ENCODE measurements at places on chromosomes 1 and 21.
A peak's percentile ranks its signal among the peaks of the same experiment; 100 is the strongest.

DNA sequence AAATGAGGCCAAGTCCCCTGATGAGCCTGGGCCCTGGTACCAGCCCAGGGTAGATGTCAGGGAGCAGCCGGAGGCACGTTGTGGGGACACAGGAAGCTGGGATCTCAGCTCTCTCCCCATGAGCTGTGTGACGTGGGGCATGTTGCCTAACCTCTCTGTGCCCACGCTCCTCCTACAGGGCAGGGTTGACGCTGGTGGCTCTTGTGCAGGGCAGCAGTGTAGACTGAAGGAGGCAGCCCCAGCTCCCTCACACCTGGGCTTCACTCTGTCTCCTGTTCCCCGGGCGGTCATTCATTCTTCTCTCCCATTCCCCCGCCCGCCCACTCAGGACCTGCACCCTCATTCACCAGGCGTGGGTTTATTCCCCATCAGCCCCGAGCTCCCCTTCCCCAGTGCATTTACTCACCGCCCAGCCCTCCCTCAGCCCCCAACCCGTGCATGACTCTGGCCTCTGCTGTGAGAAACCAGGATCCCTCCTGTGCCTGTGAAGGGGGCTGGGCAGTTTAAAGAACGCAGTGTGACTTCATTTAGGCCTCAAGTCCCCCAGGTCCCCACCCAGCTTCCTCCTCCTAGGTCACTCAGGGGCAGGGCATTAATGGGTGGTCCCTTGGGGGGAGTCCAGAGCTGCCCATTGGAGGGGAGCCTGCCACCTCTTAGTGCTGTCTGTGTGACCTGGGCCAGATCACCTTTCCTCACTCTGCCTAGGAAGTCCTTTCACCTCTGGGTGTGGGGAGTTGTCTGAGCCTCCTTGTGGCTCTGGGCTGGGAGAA is 285.7 kb downstream of the PTPRU start:
- no peak for DNase-seq

DNA sequence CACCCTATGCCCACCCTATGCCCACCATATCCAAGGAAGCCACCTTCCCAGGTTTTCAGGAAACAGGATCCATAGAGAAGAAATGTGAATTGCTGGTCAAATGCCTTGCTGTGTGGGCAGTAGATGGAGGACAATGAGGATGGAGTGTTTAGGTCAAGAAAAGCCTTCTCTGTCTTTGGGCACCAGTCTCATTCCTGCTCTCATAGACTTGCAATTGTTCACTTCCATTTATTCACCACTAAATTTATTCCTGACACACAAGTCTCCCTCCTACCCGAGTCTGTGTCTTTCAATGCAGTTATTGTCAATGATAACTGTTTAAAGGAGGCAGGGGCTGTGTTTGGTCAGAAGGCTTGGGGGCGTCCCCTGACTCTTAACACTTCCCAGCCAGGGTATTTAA is 48.0 kb upstream of the ITPKB start:
- no peak for DNase-seq

- DNase-seq, result no peak
These were observed 14.2 kb upstream of the NIBAN1 start for GRCh38 chr1:184988506-184988905.

GRCh38 chr1:19372136-19372514 is 60.0 kb downstream of the SLC66A1 start:
- DNase-seq, result no peak

GRCh38 chr1:97010566-97011264 is 289.1 kb downstream of the PTBP2 start:
- no peak for DNase-seq

DNA sequence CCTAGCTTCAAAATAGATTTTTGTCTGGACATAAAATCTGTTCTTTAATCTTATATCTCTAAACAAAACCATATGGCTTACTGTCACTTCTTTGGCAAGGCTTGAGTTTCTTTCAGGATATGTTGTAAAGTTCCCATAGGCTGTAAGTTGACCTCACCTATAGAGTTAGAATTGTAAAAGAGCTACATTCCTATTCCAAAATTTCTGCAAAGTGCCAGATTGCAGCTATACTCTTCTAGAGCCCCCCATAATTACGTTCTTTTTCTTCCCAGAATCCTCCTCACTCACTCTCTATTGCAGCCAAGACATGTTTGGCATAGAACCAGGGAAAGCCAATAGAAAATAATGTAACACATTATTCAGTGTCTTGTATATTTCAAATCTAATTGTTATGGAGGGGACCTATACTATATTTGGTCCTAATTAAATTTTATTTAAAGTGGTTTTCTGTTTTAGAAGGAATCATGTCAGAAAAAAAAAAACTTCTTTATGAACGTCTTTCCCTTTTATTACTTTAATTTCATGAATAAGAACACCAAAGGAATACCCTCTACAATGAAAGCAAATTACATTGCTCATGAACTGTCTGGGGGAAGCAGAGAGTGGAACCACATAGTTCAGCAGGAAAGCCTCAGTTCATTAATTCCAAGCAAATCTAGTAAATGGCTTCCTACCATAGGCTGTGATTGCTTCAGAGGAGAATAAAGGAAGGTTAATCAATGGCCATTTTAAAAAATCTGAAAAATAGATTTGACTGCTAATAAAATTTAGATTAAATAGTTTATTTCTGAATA is 22.3 kb downstream of the CTTNBP2NL start:
- DNase-seq, result no peak

DNA sequence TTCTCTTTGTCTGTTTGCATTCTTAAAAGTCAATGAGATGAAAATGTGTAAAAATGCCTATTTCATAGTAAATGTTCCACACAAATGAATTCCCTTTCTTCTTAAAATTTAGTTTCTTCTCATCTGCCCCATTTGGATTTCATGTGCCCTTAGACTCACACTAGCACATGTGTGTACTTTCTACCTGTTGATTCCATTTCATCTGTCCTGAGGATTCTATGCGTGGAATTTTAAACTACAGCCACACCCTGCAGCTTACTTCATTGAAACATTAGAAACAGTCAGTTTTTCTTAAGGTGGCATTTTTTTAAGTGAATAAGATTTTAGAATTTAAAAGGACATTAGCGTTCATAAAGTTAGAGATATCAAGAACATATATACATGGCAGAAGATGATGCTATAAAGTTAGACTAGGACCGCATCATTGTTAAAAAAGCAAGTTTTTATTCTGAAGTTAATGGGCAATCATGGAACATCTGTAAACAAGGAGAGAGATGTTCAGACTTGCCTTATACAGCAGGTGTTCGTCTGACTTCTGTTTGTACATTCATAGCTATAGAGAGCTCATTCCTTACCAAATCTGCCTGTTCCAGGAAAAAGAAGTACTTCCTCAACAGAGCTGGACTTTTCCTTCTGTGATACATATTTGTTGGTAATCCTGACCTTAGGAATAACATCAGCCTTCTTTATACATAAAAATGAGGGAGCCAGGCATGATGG is 3.9 kb upstream of the TUT4 start:
- no peak for DNase-seq

DNA sequence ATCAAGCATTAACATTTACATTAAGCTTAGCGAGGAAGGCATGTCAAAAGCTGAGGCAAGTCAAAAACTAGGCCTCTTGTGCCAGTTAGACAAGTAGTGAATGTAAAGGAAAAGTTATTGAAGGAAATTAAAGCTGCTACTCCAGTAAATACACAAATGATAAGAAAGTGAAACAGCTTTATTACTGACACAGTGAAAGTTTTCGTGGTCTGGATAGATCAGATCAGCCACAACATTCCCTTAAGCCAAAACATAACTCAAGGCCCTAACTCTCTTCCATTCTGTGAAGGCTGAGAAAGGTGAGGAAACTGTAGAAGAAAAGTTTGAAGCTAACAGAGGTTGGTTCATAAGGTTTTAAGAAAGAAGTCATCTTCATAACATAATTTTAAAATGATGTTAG is 131.9 kb downstream of the VAV3 start:
- DNase-seq, result no peak

DNA sequence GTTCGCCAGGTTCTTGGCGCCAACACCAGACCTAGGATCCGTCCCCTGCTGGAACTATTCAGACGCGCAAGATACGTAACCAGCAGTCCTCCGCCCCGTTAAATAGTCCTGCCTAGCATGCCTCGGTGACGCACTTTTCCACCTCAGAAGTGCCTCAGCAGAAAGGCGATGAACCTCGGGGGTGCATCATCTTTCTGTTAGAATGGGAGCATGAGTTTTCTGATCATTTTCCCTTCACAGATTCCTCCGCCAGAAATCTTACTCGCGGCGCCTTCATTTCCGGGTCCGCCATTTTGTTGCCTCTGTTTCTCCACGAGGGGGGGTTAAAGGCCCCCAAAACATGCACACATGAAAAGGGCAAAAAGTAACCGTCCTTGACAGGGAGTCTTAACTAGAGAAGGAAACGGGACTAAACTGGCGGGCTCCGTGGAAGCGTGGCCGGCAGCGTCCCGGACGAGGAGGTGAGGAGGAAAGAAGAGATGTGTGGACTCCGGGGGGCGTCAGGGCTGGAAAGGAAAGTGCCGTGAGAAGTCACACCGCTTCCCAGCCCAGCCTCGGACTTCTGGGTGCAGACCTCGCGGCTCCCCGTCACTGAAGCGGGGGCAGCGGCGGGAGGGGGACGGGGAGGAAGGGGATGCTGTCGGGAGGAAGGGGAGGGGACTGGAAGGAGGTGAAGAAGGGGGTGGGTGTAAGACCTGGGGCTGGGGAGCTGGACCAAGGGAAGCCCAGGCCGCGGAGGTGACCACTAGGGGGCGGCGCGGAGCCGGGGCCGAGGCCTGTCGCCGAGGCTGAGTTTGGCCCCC is at the start of gene GABPB2:
TSS of gene GABPB2 (plus strand) at position 288 of the 803 bp plus-strand sequence. CDS start 17,429 bp downstream, outside the sequence.
- peak; percentile 91 for DNase-seq

DNA sequence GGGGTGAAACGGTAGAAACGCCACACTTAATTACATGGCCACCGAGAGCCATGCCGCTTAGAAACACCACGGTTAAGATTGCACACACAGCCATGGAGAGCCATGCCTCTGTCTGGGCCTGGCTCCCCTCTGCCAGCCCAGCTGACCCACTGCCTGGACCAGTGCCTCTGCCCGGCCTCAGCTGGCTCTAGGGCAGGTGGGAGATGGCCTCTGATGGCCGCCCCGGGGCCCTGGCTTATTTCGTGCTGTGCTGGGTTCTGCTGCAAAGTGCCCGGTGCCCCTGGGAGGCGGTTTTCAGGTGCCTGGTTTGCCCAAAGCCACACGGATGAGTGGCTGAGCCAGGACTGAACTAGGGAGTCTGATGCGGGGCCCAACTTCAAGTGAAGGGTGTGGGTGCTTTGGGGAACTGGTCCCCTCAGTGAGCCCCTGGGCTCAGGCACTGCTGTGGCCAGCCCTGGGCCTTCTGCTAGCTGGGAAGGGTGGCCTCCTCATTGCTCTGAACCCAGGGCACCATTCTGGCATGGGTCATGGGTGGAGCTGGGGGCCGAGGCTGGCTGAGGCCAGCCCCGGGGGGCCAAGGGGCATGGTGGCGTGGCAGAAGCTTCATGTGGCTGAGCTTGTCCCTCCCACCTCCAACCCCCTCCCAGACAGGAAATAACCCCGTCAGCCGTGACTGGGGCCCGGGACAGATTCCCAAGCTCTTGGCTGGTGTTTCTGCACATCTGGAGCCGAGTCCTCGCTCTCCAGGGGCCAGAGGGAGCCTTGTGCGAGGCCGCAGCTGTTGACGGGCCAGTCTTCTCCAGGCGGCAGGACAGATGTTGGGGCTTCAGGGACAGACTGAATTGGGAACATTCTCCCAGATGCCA is 1.9 kb upstream of the GPR153 start:
- no peak for DNase-seq

- no peak for DNase-seq
These were observed 34.7 kb downstream of the ACOT11 start for GRCh38 chr1:54582566-54583306.
